ENCODE measurements at places on chromosomes 1 and 21. TPM values are rescaled to one million over a fixed set of nuclear protein-coding genes. Genes with fewer than 3 reads are reported as not detected.

The PGLYRP4 gene
- total RNA-seq: not detected

The NUP210L gene
- total RNA-seq: 0.07 TPM

The UQCRHL gene
- total RNA-seq: 0.65 TPM

The FCER1G gene
- 12.3 TPM for total RNA-seq

The PLA2G2A gene
- not detected for total RNA-seq
